Activated T-helper 1 cell treated with anti-CD3 and anti-CD28 coated beads, Interleukin-2, amount 50 U/mL, for 16 hours (primary cell): ENCODE measurements at places on chromosomes 2 and 18.

GRCh38 chr2:159728629-159729028 lies 16.3 kb downstream of the MARCHF7 start:
- DNase-seq = no peak

GRCh38 chr2:158602027-158602426 lies 145.3 kb downstream of the PKP4 start:
- DNase-seq = no peak

DNA sequence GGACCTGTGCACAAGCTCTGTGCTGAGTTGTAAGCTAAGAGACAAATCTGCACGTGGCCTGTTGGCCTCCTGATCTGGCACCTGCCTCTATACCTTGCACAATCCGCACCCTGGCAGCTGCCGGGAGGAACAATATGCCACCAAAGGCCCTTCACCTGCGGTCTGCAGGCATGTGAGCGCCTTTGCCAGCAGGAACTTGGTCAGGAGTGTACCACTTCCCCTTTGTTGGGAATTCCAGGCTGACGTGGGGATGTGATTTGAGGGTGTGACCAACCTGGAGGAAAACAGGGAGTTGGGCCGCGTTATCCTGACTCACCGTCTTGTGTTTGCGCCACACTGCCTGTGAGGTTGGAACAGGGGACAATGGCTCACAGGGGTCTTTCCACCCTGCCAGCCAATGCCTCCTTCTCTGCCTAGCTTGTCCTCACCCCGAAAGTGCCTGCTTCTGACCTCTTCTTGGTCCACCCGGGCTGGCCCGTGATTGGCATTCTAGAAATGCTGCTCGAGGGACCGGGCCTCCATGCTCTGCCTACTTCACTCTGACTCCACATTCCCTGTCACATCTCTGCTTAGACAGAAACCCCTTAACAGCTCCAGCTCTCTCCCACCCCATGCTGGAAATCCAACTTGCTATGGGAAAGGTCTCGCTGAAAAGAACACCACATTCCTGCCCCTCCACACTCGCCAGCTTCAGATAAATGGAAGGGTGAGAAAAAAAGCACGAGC lies 67.1 kb upstream of the MAP4K4 start:
- no peak for DNase-seq

DNA sequence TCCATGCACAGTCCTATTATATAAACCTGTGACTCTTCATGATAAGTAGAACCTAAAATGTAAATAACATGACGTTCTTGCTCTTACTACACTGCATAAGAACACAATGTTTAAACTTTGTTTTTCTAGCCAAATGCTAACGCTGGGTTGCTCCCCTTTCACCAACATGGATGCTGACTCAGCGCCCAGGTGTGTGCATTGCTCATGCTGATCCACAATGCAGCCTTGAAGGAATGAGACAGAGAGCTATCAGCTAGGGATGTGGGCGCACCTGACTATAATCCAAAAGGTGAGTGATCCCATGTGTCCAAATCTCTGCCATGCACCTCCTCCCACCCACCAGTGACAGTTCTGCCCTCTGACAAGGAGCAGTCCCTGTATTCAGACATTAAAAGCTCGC lies 235.0 kb downstream of the IRS1 start:
- no peak for DNase-seq

DNA sequence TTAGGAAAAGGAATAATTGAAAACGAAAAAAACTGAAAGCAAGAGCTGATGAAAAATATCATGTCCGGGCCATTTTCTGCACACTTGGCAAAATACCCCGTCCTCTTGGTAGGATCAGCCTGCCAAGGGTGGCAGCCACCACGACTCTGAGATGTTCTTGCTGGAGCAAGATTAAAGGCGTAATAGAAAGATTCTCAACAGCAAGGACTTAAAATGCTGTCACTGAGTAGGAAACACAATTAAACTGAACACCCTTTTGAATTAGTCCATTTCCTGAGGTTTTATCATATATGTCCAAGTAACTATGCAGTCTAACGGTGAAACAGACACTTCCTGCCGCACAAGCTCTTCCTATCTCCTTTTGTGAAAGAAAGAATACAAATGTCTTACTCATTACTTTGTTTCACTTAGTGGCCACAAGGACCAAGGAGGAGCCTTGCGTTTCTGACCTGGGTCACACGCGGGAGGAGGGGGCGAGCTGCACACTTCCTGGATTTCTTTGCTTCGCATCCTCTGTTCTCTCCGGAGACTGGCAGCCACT lies 222.7 kb downstream of the PIEZO2 start:
- no peak for DNase-seq

- DNase-seq = no peak
Observed at GRCh38 chr2:183214680-183215079, 90.4 kb downstream of the NUP35 start.

GRCh38 chr2:33696234-33696633 lies 97.1 kb upstream of the FAM98A start:
- no peak for DNase-seq

DNA sequence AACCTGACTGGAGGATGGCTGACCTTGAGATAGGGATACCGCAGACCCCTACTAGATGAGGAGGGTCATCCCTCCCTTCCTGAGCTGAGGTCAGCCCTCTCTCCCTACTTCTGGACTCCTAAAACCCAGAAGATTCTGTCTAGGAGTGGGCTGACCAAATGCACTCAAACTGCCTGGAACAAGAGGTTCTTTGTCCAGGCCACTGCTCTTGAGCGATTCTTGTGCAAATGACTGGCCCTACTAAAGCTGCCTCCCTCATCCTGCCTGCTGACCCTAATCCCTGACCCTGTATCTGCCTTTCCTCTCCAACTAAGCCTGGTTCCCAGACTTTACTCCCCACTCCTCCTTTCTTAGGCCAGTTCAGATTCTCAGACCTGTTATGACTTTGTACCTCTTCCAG lies 56.2 kb downstream of the EFR3B start:
- no peak for DNase-seq

DNA sequence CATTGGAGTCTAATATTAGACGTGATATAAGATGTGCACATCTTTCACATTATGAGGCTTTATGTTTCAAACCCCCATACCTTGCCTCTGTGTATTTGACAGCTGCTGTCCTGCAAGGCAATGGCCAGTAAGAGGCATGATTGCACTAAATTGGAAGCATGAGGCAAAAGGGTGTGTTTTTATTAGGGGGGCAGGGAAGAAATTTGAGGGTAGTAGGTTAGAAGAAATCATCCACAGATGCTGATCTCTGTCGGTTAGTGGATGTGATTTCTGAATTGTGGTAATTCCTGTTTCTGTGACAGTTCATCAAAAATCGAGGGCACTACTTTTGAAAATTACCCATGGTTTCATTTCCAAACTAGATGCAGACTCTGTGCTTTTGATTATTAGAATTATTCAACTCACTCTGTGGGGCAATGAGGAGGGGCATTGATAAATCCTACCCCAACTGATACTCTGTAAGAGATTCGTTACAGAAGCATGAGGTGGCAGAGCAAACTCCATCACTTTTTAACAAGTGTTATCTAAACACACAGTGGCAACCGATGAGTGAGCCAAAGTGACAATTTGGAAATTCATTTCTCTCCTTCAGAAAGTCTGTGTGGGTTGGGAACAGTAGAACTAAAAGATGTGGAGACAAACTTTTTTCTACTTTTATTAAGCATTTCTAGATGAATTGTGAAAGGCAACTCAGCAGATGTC lies 453.0 kb downstream of the ARHGAP15 start:
- DNase-seq = no peak

- no peak for DNase-seq
Observed at GRCh38 chr2:140604788-140605187, 1526.0 kb downstream of the LRP1B start.

GRCh38 chr2:22485486-22485885 lies 899.5 kb upstream of the KLHL29 start:
- no peak for DNase-seq
